NCI-H526 (cell line): ENCODE measurements at places on chromosomes 5 and 9.

DNA sequence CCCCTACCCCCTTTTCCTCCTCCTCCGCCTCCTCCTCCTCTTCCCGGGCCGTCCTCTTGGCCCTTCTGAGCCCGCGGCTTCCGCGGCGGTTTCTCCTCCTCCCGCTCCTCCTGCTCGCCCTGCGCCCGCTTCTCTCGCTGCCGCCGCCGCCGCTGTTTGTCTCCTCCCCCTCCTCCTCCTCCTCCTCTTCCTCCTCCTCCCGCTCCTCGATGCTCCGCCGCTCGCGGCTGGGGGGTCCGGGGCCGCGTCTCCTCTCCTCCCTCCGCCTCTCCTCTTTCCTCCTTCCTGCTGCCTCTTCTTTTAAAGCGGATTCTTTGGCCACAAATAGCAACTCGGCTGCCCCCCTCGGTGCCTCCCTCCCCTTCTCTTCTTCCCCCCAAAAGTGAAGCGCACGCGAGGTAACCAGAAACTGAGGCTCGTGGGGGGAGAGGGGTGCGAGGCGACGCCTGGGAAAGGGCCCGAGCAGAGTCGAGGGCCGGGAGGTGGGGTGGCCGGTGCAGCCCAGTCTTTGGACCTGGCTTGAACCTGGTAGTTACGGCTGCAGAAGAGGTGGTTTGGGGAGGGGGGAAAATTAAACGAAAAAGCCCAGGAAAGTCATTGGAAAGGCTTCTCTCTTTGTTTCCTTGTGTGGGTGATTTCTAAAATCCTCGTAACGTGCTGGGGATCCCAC is 1058.5 kb upstream of the DMAC1 start:
- peak; percentile 64 for DNase-seq

DNA sequence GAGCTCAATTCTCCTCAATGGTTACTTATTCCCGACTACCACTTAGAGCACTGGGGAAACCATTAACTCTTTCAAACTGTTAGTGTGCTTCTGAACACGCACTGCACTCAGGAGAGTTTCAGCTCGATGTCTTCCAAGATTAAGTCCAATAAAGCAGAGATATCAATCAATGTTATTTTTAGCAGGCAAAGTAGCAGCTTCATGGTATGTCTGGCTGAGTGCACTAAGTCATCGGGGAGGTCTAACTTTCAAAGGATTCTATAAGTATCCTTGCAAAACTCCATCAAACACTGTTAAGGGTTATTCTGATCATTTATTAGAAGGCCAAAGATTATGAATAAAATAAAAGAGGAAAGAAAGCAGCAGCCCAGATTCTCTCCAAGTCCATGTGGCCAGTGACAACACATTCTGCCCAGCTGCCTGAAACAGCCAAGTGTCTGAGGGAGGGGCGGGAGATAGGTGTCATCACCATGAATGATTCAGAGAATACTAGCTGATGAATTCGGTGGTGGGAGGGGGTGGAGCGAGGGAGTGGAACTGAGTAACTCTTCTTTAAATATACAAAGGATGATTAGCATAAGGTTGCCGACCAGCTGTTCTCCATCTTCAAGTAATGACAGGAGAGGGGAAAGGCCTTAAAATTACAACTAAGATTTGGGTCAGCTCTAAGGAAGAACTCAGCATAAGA is 21.3 kb downstream of the NREP start:
- DNase-seq = peak; percentile 21

DNA sequence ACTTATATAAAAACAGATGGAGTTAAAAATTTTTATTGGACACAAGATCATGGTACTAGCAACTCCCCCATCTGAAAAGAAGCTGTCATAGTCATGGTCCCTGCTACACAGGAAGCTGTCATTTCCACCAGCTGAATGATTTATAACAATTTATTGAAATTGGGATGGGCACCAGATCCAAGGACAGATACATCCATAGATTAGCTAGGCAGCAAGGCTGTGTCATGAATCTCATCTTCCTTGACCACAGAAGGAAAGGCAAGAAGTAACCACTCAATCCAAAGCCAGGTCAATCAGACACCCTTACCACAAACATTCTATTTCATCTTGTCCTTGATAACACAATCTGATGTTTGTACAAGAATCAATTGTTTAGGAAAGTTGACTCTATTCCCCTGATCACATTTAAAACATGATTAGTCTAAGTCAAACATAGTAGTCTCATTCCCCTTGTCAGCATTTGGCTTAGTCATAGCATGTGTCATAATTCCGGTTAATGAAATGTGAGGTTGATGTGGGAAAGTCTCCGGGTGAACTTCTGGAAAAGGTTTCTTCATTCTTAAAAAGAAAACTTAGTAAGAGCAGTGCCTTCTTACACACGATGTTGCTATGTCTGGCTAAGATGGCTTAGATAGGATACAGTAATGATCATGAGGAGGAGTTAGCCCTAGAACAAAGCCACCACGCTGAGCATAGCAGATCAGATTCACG is 462.6 kb upstream of the PAPPA start:
- no peak for DNase-seq

DNA sequence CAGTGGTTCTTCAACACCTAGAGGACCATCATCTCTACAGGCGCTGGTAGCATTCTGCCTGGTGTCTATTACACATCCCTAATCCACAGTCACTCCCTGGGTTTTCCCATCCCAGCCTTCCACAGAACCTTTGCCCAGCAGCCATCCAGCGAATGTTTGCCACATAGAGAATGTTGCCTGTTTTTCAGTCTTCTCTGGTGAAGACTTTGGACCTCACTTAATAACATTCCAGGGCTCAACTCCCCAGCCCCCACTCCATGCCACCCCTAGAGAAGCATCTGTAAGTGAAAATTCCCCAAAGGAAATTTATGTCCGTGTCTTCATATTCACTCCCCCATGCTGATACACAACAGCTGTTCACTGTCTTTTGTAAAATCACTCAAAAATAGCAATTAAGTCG is 249.6 kb downstream of the AOPEP start:
- no peak for DNase-seq

DNA sequence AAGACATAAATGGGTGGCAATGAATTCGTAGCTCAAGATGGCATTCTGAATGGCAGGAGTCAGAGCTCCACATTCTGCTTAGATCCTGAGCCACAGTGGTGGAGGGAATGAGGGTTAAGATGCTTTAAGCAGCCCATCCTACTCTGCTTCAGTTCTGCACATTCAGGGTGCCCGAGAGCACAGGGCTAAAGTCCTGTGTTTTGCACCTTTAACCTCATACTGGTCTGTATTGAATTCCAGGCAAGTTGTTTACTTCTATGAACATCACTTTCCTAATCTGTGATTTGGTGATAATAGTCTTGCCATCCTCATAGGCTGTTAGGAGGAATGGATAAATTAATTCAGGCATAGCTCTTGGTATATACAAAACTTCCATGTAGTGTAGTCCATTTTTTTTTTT is 321.6 kb upstream of the CD180 start:
- no peak for DNase-seq

DNA sequence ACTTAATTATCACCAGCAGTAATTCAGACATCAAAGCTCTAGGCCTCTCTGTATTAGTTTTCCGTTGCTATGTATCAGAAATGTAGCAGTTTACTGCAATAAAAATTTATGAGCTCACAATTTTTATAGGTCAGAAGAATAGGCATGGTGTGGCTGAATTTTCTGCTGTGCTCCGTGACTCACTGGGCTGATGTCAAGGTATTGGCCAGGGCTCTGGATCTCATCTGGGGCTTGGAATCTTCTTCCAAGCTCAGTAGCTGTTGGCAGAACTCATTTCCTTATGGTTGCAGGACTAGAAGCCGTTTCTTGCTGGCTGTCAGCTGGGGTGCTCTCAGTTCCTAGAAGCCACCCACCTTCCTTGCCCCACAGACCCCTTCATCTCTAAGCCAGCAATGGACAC is 66.3 kb downstream of the PSAT1 start:
- DNase-seq = no peak

DNA sequence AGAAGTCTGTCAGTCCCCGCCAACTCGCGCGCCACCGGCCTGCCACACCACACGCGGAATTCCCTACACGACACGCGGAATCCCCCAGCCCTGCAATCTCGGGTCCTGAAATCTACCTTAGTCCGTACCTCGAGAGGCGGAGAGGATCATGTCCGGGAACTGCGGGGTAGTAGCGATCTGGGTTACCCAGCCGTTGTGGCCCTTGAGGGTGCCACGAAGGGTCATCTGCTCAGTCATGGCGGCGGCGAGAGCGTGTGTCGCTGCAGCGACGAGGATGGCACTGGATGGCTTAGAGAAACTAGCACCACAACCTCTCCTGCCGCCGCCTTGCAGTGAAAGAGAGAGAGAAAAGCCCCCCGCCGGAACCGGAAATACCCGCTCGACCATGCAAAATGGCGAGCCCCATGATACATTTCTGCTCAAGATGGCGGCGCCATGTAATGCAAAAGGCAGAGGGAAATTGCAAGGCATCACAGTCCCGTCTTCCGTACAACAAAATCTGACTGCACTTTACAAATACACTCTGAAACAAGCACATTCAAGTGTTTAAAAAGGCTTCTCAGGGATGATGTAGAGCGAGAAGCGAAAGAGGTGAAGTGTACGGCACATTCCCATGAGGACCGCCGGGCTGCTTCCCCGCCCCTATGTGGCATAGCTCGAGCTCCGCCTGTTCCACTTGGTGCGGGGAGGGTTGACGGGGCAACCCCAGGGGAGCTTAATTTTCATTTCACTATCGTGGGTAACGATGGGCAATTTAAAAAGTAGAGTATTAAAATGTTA is at the start of gene RACK1:
RACK1 (minus strand) TSS at position 343 of the 780 bp plus-strand sequence; CDS start at position 237, 106 bp downstream.
- DNase-seq = no peak

DNA sequence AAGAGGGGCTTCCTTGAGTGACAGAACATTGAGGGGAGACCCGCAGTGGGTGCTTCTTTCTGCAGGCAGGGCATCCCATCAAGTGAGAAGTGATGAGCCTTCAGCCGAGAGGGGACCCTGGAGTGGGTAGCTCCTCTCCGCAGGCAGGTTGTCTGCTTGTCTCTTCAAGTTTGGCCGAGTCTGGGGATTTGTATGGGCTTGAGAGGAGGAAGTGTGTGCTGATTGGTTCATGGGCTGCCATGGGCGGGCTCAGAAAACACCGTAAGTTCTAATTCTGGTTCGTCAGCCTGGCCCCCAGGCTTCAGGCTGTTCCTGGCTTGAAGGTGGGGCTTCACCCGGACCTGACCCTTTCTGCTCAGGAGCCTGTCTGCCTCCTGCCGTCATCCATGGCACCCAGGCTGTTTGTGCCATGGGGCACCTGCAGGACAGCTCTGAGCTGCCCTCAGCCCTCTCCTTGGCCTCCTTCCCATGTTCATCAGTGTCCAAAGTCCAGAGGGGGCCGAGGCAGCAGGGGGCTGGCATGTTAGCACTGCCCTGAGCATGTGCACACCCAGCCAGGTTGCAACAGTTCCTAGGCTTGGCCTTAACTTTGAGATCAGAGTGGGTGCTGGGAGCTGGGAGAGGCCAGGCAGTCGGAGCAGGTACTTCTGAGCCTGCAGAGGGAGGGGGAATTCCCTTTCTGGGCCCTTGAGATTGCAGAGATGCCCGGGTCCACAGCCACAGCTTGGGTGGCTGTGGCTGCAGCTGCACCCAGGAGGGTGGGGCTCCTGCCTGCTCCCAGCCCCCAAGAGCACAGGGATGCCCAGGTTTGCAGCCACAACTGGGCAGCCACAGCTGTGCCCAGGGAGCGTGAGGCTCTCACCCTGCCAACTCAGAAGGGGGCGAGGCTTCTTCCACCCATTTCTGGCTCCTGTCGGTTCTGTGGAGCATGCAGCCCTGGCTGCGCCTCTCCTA is 13.5 kb upstream of the DHFR start:
- DNase-seq = no peak

DNA sequence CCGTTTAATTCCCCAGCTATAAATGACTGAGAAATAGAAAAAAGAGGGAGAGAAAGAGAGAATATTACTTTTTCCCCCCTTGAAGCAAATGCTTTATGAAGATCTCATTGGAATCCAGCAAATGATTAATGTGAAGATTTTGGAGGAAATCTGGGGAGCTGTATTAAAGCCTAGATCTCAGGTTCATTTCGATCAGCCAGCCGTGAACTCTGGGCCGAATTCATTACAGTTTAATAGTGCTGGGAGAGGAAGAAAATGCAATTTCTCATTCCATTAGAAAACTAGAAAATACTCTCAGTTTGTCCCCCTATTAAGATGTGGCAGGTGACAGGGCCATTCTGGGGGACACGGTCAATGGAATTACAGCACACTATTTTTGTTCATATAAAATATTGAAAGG is 4.8 kb downstream of the OTP start:
- no peak for DNase-seq

- DNase-seq = no peak
Observed at GRCh38 chr5:61622156-61622555, 290.1 kb downstream of the ZSWIM6 start.

- no peak for DNase-seq
Observed at GRCh38 chr9:7325995-7326394, 473.6 kb downstream of the DMAC1 start.

DNA sequence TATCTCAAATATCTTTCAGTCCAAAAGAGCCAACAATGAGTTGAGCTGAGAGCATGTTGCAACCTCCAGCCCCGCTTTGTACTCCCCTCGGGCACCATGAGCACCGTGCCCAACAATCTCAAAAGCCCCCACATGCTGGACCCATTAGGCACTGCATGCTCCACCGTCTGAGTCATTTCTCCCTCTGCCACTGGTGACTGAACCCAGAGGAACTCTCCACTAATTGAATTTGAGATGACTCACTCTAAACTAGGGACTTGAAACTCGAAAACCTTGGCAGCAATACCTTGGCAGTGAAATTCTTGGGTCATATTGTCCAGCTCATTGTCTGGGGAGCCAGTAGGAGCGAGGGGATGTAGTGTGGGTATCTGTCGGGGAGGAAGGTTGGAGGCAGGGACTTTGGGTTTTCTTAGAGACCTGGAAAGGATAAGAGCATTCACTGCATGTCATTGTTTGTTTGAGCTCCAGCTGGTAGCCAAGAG is 49.9 kb upstream of the SLIT3 start:
- no peak for DNase-seq

GRCh38 chr9:3047912-3048311 is 204.0 kb upstream of the PUM3 start:
- no peak for DNase-seq

GRCh38 chr5:136028782-136029742 is at the start of gene TGFBI:
Gene TGFBI (plus strand): TSS chr5:136028988. CDS start chr5:136029056, 68 bp downstream.
- DNase-seq = peak; percentile 64

DNA sequence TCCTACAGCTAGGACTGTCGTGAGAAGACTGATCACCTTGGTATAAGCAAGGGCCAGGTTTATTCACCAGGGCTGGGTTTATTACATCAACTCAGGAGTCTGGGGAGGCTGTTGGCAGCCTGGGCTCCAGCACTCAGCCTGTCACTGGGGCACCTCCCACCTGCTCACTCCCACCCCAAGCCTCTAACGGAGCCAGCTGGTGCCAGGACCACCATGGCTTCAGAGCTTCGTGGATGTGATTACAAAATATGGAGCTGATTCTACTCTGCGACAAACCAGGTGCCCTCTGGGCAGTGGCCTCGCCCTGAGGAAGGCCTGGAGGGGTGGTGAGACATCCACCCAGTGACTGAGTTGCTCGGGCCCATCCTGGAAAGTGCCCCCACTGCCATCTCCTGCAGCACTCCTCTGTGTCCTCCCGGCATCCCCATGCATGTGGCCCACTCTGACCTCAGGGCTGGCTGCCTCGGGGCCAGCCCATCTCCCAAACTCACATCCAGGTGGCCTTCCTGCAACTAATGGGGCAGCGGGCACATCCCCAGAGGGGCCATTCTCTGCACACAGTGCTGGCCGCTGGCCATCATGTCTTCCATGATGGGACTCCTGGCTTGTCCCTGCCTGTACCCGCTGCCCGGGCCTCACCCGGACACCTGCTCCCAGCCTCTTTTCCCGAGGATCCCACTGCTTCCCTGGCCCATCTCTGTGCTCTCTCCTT is 49.6 kb downstream of the SECISBP2 start:
- DNase-seq = no peak

- DNase-seq = no peak
Observed at GRCh38 chr5:118397236-118397635, 591.1 kb downstream of the DTWD2 start.

- no peak for DNase-seq
Observed at GRCh38 chr5:179762079-179762780, 29.6 kb downstream of the MAML1 start.
